GM04504 (cell line): ENCODE measurements at places on chromosomes 2 and 18.

GRCh38 chr2:64166637-64167420, 22.6 kb upstream of the PELI1 start:
- DNase-seq, result no peak

- DNase-seq, result no peak
Measured at GRCh38 chr2:104856086-104856972, 2.4 kb downstream of the POU3F3 start.

- no peak for DNase-seq
Measured at GRCh38 chr2:104658144-104658835, 195.6 kb upstream of the POU3F3 start.

GRCh38 chr18:45165176-45165713, 450.0 kb upstream of the SLC14A2 start:
- no peak for DNase-seq

DNA sequence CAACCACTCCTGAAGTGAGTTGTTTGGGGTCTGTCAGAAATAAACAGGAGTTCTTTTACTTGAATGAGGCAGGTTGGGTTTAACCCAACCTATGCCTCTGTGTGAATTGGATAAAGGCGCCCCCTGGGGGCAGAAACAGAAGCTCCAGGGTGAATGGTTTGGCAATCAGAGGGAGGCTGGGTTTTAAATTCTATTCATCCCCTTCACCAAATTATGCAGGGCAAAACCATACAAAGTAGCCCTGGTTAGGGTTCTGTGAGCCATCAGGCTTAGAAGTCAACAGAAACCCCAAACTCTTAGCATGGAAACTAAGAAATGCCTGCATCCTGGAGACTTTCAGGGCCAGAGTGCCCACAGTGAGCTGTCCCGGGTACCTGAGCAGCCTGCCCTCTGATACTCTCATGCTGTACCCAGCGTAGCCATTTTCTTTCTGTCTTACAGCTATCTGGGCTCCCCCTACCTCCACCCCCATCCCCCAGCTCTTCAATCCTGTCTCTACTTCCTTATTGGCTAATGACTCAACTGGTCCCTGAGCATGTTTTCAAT, 241.5 kb downstream of the ICOS start:
- DNase-seq, result no peak

GRCh38 chr2:227115761-227116160, 48.2 kb downstream of the COL4A4 start:
- peak; percentile 20 for DNase-seq

- no peak for DNase-seq
Measured at GRCh38 chr18:13281406-13281805, 62.8 kb downstream of the LDLRAD4 start.

GRCh38 chr2:170817093-170818035, 677 bp downstream of the GAD1 start:
- DNase-seq, result no peak

DNA sequence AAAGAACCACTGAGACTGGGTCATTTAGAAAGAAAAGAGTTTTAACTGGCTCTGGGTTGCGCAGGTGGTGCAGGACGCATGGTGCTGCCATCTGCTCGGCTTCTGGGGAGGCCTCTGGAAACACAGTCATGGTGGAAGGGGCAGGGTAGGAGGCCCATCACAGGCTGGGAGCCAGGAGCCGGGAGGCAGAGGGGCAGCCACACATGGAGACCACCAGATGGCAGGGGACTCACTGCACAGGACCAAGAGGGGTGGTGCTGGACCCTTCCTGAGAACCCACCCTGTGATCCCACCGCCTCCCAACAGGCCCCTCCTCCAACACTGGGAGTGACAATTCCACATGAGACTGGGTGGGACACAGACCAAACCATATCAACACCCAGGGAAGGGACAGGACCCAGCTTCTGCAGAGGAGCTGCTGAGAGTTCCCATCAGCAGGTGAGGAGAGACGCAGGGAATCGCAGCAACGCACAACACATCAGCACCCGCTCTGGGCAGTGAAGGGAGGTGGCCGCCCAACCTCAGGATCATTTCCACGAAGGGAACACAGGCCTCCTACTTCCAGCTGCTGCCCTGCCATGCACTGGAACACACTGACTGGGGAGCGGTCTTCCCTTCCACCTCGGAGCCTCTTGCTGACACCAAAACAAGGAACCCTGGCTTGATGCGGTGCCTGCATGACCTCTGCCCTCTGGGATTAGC, 130.7 kb downstream of the TPO start:
- DNase-seq, result no peak

DNA sequence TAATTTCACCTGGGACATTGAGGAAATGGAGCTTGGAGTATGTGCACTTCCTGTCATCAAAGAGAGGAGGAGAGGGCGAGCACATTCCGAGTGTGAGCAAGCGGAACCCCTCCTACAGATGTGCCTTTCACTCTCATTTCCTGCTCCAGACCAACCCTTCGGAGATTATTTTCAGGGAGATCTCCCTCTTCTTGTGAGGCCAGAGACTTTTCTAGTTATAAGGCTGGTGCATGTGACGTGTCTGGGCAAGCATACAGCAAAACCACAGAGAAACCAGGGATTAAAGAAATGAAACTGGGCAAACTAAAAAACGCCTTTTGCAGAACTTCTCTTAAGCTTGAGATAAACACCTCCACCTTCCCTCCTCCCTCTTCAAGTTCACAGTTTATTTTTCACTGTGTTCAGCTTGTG, 409.2 kb upstream of the TCF4 start:
- no peak for DNase-seq

DNA sequence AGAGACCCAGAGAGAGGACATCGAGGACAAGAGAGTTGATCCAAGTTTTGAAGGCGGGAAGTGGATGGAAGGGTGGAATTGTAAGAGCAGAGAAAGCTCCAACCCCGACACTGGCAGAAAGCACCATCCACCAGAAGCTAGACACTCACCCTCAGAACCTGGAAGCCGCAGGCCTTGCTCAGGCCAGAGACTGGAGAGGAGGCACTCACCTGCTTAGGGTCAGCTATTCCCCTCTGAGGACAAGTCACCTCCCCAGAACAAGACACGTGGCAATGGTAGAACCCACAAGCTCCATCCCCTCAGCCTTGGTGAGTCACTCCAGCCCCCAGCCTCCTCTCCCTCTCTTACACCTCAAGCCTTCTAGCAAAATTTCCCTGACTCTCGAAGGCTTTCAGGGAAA, 64.9 kb downstream of the STEAP3 start:
- DNase-seq, result no peak

DNA sequence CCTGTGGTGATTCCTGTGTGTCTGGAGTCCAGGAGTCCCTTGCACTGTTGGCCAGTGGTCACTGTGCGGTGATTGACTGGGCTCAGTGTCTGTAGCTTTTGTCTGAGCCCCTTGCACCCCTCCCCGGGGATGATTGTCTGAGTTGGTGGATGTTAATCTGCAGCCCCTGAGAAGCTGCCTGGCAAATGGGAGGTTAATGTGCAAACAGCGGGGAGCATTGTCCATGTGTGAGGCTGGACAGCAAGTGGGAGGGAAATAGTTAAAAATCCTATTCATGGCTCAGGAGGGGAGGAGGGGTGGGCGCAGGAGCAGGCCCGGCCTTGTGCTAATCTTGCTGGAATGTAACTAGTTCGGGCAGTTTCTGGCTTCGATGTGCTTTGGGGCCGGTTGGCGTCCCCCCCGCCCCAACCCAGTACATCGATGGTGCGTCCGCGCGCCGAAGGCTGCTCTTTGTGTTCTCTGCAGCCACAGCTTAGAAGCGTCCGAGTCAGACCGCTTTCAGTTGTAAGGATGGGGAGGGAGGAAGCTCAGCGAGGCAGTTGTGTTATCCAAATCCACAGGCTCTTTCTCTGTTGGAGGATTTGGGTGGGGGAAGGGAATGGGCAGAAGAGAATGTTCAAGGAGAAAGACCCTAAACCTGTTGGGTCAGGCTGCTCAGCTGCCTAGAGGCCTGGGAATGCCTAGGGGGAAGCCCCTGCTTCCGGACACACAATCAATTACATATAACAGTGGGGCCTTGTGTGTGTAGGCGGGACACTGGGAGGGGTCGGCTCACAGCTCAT, 71.8 kb downstream of the TGOLN2 start:
- DNase-seq, result no peak
